SW 1271 (cell line): ENCODE measurements at places on chromosomes 12 and 14.

DNA sequence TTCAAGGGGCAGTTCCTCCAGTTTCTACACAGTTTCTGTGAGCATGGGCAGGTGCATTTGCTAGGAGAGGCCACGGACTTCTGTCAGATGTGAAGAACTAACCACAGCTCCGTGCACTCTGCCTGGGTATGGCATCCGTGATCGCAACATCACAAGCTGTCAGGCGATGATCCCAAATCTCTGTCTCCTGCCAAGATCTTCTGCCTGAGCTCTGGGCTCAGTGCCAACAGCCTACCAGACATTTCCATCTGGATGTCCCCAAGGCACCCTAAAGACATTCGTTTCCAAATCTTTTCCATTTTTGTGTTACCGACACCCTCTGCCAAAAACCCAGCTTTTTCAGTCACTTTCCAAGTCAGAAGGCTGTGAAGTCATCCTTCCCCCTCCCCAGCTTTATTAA, 292.1 kb downstream of the GLT1D1 start:
- no peak for DNase-seq

DNA sequence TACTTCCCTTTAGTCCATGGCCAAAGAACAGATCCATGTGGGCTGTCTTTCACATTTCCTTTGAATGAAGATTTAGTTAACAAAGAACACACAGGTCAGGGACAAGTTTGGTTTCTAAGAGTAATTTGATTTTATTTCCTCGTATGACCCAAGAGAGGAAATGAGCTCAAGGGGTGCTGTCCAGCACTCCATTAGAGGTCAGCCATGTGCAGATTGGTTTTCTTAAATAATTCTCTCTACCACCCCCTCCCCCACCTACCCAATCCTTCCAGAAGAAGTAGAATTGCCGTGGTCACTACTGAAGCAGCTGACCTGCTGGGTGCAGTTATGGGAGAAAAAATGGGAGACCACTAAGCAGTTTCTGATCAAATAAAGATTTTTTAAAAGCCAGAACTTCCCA, 13.9 kb upstream of the OAS1 start:
- DNase-seq: no peak

- peak; percentile 63 for DNase-seq
Observed at GRCh38 chr14:104563742-104564615, 15.6 kb upstream of the C14orf180 start.

DNA sequence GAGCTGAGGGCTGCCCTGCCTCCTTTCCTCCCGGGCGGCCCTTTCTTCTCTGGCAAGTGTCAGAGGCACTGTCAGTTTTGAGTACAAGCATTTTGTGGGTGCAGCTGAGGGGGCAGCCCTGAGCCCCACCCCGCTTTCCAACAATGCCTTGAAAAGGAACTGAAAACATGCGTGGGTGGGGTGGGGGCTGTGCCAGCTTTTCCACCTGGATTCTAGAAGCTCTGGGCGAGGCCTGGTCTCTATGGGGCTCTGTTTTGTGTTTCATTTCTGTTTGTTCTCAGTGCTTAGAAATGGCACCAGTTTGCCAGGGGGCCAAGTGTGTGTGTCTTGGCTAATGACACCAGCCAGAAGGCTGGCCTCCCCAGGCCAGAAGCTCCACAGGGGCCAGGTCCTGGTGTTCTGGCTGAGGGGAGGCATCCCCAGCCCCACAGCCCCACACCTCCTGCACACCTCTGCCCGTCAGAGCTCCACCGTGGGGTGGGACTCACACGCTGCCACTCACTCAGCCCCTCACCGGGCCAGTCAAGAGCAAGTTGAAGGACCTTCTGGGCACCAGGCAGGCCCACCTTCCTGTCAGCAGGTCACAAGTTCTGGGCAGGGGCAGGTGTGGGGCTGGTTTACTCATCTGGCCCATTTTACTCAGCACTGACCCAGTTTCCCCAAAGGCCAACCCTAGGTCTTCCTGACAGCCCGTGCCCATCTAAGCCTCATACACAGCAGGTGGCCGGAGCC, 155.1 kb downstream of the CALM1 start:
- no peak for DNase-seq

- no peak for DNase-seq
Observed at GRCh38 chr14:86823581-86823980, 1169.4 kb downstream of the GALC start.

GRCh38 chr12:29627221-29627620, 129.7 kb upstream of the OVCH1 start:
- no peak for DNase-seq

DNA sequence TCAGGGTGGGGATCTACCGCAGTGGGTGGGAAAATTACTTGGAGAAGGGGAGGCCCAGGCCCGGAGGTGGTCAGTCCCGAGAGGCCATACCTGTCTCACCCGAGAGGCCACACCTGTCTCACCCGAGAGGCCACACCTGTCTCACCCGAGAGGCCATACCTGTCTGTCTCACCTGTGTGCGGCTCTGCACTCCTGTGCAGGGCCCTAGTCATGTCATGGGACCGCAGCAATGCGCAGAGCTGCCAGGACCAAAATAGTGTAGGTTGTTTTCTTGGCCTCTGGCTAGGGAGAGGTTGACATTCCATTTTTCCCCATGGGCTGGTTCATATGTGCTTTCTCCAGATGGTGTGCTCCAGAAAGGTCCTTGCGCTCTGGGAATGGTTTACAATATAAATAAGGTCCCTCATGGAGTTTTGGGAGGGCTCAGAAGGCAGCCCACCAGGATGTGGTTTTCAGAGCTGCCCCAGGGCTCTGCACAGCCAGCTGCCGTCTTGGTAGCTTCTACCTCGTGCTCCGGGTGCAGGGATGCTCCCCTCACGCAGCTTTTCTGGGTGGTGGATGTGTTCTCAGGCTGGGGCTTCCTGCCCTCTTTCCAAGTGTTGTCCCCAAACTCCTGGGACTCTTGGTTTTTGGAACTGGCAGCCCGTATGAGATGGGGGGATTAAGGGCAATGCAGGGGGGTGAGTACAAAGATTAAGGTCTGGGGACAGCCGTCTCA, 58.2 kb downstream of the CACNA1C start:
- no peak for DNase-seq

GRCh38 chr14:31934767-31935266, 142.3 kb upstream of the ARHGAP5 start:
- DNase-seq: peak; percentile 55

- no peak for DNase-seq
Observed at GRCh38 chr14:59208224-59208814, 19.9 kb downstream of the DAAM1 start.

DNA sequence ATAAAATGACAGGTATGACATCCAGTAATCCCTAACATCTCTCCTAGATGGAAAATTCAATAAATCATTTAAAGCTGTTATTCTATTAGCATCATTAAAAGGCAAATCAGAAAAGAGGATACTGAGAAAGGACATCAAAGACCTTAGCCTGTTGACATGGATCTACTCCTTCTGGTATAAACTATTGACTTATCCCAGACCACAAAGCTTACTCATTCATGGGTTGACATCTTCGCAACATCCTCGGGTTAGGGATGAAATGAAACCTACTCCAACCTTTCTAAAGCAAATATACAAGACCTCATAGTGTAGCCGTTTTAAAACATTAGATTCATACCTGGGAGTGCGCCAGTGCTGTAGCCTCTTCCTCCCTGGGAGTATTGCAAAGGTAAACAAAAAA, 191.5 kb upstream of the BTG1 start:
- DNase-seq: no peak
